ENCODE measurements at places on chromosomes 4 and X. TPM values are rescaled to one million over a fixed set of nuclear protein-coding genes. Genes with fewer than 3 reads are reported as not detected.

The TRPC3 gene
- polyA plus RNA-seq: not detected

The HTR2C gene
- not detected for polyA plus RNA-seq

The SLIT2 gene
- polyA plus RNA-seq: not detected

The NSD2 gene
- polyA plus RNA-seq: 43.8 TPM

The ARHGAP4 gene
- 2.3 TPM for polyA plus RNA-seq

The VSIG1 gene
- 0.11 TPM for polyA plus RNA-seq

The GPRASP1 gene
- polyA plus RNA-seq: 0.50 TPM

The PRSS12 gene
- 0.36 TPM for polyA plus RNA-seq

The MAGEA12 gene
- 0.12 TPM for polyA plus RNA-seq

The SMIM10L2A gene
- polyA plus RNA-seq: 0.37 TPM

The USP26 gene
- not detected for polyA plus RNA-seq

The RAB9B gene
- 0.14 TPM for polyA plus RNA-seq

The KDM6A gene
- polyA plus RNA-seq: 8.5 TPM

GRCh38 chrX:38578167-38578566, 16.8 kb downstream of the TSPAN7 start:
- DNase-seq: no peak

- DNase-seq: no peak
These were observed 10.5 kb downstream of the CD99 start for GRCh38 chrX:2701600-2701999.

GRCh38 chrX:140733766-140734342, 24.3 kb downstream of the LINC00632 start:
- DNase-seq: peak; percentile 27

GRCh38 chr4:162732876-162733275, 433.8 kb downstream of the NAF1 start:
- DNase-seq: no peak

DNA sequence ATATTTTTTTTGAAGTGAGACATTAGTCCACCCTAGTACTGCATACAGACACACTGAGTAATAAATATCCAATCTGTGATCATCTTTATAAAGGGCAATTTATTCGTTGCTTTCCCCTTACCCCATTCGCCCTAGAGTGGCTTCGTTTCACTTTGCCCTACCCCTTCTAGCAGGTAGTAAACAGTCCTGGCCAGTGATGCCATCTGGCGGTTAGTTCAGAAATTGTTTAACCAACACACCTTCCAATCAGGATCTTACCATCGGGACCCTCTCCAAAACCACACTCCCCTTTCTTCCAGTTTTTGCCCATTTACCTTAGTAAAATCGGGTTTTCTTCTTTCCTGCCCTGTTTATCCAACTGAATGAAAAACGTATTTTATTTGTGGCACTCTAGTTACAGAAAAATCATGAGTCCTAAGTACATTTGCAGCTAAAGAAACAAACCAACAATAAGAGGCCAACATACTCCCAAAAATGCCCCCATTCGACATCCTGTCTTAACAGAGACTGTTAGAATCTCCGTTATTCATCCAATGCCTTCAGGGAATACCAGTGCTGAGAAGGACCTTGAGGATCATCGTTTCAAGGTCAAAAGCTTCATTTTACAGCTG, 2.2 kb downstream of the PPA2 start:
- peak; percentile 48 for DNase-seq

DNA sequence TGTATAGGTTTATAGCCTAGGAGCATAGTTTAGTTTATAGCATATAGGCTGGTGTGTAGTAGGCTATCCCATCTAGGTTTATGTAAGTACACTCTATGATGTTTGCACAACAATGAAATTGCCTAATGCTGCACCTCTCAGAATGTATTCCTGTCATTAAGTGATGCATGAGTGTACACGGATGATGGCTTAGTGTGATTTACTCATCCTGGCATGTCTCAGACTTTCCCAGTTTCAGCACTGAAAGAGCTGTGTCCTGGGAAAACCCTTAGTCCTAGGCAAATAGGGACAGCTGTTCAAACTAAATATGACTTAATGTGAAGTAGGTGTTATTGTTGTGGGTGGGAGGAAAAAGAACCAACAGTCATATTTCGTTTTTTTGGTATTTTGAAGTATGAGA, 264.9 kb upstream of the MAGEB18 start:
- DNase-seq: no peak

DNA sequence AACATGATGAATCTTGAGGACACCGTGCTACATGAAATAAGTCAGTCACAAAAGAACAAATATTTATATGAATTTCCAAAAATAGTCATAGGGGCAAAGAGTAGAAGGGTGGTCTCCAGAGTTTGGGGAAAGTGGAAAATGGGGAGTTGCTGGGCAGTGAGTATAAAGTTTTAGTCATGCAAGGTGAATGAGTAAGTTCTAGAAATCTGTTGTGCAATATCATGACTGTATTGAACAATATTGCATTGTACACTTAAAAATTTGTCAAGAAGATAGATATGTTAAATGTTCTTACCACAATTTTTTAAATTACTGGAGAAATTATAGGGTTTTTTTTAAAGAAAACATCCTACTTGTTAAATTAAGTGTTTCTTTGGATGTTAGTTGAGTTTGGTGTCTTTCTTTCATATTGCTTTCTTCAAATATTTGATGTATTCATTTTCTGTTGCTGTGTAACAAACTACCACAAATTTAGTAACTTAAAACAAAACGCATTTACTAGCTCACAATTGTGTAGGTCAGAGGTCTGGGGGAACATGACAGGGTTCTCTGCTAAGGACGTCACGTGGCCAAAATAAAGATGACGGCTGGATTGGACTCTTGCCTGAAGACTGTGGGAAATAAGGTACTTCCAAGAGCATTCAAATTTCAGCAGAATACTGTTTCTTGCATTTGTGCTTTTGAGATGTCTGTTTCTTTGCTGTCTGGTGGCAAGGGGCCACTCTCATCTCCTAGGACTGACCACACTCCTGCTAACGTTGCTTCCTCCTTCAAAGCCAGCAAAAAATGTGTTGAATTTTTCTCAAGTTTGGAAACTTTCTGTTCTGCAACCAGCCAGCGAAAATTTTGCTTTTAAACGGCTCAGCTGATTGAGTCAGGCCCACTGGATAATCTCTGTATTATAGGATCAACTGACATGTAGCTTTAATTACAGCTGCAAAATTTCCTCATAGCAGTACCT, 76.7 kb downstream of the CPEB2 start:
- DNase-seq: no peak

GRCh38 chr4:15757054-15757453, 21.1 kb upstream of the CD38 start:
- DNase-seq: no peak

- no peak for DNase-seq
These were observed 293.1 kb downstream of the QDPR start for GRCh38 chr4:17218786-17219185.

- DNase-seq: no peak
These were observed 128.7 kb downstream of the MGST2 start for GRCh38 chr4:139794158-139794954.

DNA sequence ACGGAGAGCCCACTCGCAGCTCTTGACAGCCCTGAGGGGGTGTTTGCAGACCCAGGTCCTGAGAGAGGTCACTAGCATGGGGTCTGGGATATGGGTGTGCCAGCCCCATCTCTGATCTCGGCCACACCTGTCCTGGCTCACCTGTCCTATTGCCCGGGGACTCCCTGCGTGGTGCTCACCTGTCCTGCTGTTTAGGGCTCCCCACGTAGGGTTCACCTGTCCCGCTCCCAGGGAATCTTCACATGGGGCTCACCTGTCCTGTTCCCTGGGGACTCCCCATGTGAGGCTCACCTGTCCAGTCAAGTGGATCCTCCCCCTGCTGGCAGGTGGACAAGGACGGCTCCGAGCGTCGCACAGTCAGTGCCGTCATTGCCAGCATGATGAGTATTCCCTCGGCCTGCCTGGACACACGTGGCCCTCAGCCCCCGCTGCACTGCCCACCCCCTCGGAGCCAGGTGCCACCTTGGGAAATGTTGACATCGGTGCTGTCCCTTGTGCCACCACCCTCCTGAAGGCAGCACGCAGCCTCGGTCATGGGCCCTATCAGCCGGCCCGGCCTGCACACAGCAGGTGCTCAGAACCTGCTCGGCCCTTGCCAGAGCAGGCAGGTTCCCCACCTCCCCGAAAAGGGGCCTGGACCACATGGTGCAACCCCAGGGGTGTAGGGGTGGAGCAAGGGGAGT, 6.3 kb downstream of the SLC49A3 start:
- no peak for DNase-seq

GRCh38 chrX:111041018-111041462, 55.0 kb upstream of the PAK3 start:
- peak; percentile 51 for DNase-seq

- no peak for DNase-seq
These were observed 541.9 kb downstream of the PACRGL start for GRCh38 chr4:21242163-21242562.

GRCh38 chrX:154013614-154014360, 5.9 kb downstream of the IRAK1 start:
- DNase-seq: peak; percentile 42

DNA sequence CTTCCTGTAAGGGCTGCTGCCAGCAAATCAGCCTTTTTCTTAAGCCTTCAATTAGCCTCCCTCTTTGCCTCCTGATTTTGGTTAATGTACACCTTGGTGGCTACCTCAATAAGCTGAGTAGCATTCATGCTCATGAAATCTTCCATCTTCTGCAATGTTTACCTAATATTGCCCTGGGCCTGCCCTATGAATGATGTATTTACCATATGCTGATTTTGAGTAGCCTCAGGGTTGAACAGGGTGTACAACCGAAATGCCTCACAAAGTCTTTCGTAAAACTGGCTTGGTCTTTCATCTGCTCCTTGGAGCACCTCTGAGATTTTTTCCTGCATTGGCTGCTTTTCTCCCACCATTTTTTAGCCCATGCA, 29.8 kb downstream of the SULT1E1 start:
- no peak for DNase-seq

GRCh38 chr4:70931347-70931746, 29.2 kb downstream of the MOB1B start:
- DNase-seq: no peak

- DNase-seq: no peak
These were observed 345.8 kb upstream of the CASK start for GRCh38 chrX:42269186-42269585.

- DNase-seq: no peak
These were observed 709.4 kb downstream of the ARAP2 start for GRCh38 chr4:35534962-35535361.

DNA sequence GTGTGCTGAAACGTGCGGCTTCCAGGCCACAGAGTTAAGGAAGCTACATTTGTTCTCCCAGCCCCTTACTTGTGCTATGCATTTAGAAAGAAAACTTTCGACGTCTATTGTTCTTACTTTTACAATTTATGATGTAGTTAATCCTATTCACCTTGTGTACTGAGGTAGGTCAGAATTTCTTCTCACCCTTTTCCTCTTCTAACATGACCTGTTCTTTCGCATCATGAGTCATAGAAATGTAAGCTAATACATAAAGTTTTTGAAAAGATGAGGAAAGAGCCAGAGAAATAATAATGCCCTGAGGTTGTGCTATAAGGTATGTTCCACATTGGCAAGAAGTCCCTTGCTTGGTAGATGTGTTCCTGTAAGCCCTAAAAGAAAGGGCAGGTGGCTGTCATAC, 298.3 kb downstream of the TRIML1 start:
- no peak for DNase-seq

- no peak for DNase-seq
These were observed 84.8 kb upstream of the PAQR3 start for GRCh38 chr4:79023799-79024770.

GRCh38 chrX:31227250-31227649, 155.4 kb upstream of the FTHL17 start:
- DNase-seq: no peak

GRCh38 chr4:7662507-7662846, 227.7 kb upstream of the PSAPL1 start:
- no peak for DNase-seq

- DNase-seq: no peak
These were observed 101.2 kb downstream of the SMIM20 start for GRCh38 chr4:26015133-26015651.

GRCh38 chr4:89305028-89305427, 2.6 kb downstream of the GPRIN3 start:
- DNase-seq: peak; percentile 46

- DNase-seq: no peak
These were observed 852.9 kb downstream of the TECRL start for GRCh38 chr4:63556332-63556731.

GRCh38 chr4:8192748-8193738, 6.0 kb upstream of the SH3TC1 start:
- peak; percentile 52 for DNase-seq

DNA sequence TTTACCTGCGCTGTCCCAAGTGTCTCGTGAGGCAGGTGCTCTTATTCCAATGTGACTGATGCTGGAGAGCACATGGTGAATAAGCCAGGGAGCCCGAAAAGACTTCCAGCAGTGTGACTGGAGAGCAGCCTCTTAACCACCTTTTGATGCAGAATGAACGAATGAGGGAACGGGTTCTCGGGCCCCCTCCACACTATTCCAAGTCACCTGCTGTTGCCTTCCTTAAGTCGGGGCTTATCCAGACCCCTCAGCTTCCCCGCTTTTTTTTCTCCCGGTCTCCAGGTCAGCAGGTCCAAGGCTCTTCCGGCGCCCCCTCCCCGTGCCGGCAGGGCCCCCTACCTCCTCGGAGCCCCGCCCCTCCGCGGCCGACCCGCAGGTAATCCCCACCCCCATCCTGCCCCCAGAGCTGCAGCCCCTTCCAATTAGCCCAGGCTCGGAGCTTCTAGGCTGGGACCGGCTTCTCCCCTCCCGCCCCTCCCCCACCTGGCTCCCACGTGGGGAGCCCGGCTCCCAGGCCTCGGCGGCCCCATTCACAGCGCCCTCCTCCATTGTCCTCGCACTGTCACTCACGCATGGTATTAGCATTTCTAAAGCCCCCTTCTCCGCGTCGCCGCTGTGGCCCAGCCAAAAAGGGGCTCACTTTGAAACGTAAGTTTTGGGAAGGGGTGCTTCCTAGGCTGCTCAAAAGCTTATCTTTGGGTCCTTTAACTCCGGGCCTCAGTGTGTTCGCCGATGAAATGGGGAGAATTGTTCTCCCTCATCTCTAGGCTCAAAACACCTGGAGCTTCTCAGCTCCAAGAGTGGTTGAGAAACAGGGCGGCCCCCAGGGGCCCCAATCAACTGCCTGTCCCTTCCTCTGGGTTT, 56.2 kb upstream of the PJA1 start:
- no peak for DNase-seq

DNA sequence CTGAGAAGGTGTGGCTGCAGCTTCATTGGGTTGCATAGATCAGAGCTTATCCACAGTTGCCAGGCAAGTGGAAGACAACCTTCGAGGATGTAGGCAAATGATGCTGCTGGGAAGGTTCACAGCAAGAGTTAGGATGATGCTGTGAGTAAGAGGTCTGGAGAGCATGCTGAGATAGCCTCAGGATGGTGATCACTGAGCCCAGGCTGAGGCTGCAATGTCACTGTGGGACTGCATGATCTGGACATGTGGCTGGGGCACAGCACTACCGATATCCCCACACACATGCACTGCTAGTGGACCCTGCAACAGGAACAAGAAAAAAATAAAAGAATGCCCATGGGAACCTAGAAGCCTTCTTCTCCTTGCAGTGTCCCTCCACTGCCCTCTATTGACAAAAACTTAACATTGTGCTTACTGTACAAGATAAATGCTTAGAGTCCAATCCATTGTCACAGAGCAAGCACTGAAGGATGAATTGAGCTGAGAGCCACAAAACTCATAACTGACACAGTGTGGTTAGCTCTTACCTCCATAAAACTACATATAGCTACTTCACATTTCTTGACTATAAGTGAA, 105.6 kb downstream of the CNKSR2 start:
- DNase-seq: peak; percentile 6
